ENCODE measurements at places on chromosomes 3 and 15. TPM values are rescaled to one million over a fixed set of nuclear protein-coding genes. Genes with fewer than 3 reads are reported as not detected.

DNA sequence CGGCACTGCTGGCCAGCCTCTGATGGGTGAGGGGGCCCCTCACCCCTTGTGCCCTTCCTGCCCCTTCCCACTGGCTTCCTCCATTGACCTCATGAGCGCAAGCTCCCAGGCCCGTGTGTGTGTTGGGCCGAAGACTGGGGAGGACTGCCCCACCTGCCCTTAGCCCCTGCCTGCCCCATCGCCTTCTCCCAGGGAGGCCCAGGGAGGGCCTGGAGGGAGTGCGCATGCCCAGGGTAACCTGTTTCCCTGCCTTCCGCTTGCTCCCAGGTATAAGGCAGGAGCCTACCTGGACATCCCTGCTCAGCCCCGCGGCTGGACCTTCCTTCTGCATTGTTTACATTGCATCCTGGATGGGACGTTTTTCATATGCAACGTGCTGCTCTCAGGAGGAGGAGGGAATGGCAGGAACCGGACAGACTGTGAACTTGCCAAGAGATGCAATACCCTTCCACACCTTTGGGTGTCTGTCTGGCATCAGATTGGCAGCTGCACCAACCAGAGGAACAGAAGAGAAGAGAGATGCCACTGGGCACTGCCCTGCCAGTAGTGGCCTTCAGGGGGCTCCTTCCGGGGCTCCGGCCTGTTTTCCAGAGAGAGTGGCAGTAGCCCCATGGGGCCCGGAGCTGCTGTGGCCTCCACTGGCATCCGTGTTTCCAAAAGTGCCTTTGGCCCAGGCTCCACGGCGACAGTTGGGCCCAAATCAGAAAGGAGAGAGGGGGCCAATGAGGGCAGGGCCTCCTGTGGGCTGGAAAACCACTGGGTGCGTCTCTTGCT lies 8.8 kb downstream of the DLL4 start:
- DNase-seq, result peak; percentile 13

GRCh38 chr15:65110676-65111292 lies 4.2 kb downstream of the UBAP1L start:
- DNase-seq, result no peak

Gene SNURF
- total RNA-seq, result 63.4 TPM

GRCh38 chr3:191523148-191523547 lies 62.2 kb downstream of the PYDC2 start:
- DNase-seq, result no peak

Gene LDHAL6B
- total RNA-seq, result not detected

- no peak for DNase-seq
Observed at GRCh38 chr3:58626841-58627569, 39.6 kb downstream of the FAM3D start.

Gene KBTBD13
- 4.6 TPM for total RNA-seq

DNA sequence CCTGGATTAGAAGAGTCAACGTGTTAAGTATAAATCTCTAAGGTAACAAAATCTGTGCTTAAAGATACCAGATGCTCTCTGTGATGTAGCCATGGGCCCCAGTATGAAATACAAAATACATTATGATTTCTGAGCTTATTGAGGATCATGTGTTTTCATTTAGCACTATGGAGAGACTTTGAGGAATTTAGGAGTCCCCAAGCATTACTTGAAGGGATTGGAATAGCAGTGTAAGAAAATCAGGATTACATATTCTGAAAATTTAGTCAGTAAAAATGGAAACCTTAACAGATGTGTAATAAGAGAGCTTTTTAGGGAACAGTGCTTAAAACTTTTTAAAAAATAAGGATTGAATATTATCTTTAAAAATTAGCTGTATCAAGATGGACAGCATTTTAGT lies 35.5 kb downstream of the ECT2 start:
- no peak for DNase-seq

DNA sequence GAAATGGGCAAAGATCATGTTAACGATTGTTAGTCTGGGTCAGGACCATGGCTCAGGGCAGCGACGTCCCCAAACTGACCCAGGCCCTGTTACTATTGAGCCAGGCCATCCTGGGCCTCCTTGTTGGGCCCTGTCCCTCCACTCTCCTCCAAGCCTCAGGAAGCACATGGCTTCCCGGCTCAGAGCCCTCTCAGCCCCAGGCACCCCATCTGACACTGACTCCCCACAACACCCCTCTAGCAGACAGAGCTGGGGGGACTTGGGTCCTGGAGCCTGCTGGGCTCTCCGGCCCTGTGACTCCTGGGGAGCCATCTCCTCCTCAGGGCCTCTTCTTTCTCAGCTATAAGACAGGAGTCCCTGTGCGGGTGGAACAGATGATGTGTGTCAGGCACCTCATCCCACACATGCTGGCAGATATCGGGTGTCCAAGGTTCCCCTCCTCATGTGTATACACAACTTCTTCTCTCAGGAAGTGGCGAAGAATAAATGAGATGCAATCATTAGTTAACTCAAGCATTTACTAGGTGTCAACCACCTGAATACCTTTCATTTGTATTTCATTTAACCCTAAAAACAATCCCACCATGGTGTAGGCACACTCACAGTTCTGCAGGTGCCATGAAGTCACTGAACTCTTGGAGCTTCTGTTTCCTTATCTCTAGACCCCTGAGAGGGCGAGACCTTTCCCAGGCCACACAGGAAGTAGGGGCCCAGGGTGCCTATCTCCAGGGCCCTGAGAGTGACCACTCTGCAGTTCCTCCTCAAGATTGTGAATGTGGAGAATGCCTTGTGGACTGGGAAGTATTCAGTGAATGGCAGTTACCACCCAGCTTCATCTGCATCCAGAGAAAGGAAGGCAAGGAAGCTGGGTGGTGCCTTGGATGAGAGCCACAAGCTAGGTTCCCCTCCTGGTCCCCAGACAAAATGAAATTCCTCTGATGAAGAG lies 282.5 kb upstream of the TLE3 start:
- no peak for DNase-seq

Gene CAND2
- 56.2 TPM for total RNA-seq

Gene GLDN
- total RNA-seq, result 12.6 TPM

GRCh38 chr15:98405013-98405412 lies 243.3 kb upstream of the IGF1R start:
- no peak for DNase-seq

Gene SEMA5B
- total RNA-seq, result 7.8 TPM

Gene TERC
- not detected for total RNA-seq
